ENCODE measurements at places on chromosomes 11 and 22.

- no peak for DNase-seq
These were observed 43.8 kb downstream of the FBLN1 start for GRCh38 chr22:45546333-45547015.

DNA sequence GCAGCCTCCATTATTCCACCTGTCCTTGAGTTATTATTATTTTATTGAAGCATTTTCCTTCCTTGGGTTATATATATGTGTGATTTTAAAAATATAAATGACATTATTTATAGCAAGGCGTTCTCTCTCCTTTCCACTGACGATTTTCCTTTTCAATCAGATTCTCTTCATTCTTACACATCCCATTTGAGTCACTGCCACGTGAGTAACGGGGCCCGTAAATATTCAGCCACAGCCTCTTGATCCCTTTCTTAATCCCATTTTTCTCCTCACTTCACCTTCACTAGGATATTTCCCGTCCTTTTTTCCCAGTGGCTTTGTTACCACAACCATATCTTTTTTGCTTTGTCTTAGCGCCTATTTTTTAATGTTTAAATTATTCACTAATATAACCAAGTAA, 396.2 kb downstream of the NTM start:
- no peak for DNase-seq

DNA sequence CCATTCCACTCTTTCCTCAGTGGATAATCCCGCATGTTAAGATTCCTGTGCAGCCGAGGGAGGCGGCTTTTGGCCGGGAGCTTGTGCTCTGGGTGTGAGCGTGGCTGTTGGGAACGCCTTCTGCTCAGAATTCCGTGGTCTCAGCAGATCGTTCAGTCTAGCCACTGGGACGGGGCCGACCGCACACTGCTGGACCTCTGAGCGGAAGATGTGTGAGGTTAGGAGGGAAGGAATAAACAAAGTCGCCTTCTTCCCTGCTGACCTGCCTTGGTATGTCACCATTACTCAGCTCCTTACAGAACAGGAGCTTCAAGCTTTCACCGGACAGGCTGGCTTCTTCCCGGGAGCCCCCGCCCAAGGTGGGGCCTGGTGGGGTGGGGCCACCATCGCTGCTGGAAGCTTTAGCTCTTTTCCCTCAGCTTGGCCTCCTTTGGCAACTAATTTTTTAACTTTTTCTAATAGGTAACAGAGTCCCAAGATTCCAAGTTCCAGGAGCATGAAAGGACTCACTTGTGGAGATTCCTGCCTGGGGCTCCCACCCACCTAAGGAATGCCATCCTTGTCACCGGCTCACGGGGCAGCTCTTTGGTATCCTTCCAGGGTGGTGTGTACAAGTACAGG, 22.5 kb upstream of the SEPTIN5 start:
- no peak for DNase-seq

GRCh38 chr11:104967534-104968354, 630 bp downstream of the CASP4 start:
- DNase-seq, result no peak

DNA sequence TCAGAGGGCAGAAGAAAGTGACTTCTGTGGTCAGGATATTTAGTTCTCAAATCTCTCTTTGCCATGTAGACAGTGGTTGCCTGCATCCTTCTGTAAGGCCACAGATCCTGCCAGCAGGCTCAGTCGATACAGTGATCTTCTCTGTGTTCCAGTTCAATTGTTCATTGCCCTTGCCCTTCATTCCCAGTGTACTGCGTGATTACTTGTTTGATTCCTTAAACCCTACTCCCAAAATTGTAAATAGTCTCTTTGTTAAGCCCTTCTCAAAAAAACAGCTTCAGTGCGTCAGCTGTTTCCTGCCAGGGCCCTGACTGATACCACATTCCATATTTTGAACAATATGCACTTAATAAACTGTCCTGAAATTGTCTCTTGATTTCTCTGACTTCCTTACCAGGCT, 9.3 kb upstream of the TYR start:
- no peak for DNase-seq

DNA sequence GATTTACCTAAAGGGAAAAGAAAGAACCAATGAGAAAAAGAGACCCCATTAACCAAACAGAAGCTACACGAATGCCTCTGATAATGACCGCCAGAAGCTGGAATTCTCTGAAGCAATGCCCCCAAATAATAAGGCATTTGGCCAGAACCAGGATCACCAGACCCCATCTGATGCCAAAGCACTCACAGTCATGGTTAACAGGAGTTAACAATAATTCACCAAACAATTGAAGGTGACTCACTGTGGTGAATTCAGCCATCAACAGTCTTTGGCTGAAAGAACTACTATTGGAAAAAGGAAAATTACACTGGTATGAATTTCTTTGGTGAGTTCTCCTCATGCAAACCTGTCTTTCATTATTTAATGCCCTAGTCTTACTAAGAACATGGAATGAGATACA, 21.9 kb upstream of the NFRKB start:
- DNase-seq, result no peak

GRCh38 chr22:45554861-45555260, 52.2 kb downstream of the FBLN1 start:
- no peak for DNase-seq

- DNase-seq, result no peak
These were observed 11.7 kb upstream of the MYH9 start for GRCh38 chr22:36399472-36399778.
